Thoracic aorta (tissue), 2 donors: ENCODE measurements at places on chromosomes 16 and 17. TPM values are rescaled to one million over a fixed set of nuclear protein-coding genes. Genes with fewer than 3 reads are reported as not detected.

DNA sequence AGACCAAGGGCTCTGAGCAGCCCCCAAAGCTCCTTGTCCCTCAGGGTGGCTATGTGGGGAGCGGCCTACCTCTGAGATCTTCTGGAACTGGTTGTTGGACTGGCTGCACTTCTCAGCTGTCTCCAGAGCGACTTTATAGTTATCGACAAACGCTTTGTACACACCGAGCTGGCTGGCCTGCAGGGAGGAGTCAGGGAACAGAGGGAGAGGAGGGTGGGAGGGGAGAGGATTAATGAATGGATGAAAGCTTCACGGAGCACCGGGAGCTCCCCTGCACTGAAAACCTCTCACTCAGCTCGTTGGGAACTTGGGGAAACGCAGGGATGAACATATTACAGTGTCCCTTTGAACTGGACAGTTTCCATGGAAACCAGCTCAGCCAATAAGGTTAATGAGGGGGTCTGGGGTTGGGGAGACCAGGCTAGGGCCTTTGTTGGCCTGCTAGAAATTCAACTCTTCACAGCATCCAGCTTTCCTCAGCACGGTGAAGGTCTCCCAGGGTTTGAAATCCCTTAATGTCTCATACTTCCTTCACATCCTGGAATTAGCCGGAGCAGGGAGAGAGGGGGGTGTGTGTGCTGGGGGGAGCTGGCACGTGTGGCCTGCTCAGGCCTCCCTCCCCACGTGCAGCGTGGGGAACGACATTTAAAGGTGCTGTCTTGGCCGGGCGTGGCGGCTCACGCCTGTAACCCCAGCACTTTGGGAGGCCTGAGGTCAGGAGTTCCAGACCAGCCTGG, 86.7 kb downstream of the TIMM22 start:
- no peaks in the 10 kb centered on the region for H3K27me3 ChIP-seq
- no peak overlapping the region for H3K27ac ChIP-seq
- no peak for DNase-seq
- peaks cover 32% of the 10 kb centered on the region for H3K36me3 ChIP-seq

- H3K27me3 ChIP-seq = no peaks in the 10 kb centered on the region
- H3K36me3 ChIP-seq = peaks cover 9% of the 10 kb centered on the region
- peak overlapping the region; percentile 63 for H3K4me3 ChIP-seq
- H3K4me1 ChIP-seq = peaks cover 31% of the 10 kb centered on the region
- H3K27ac ChIP-seq = peak overlapping the region; percentile 81
Observed at GRCh38 chr17:2171702-2172076, 116.8 kb downstream of the HIC1 start.

The SERPINF2 gene
- total RNA-seq = 5.0 TPM

GRCh38 chr16:63813862-63814261, 1308.0 kb downstream of the CDH11 start:
- no peak overlapping the region for H3K4me3 ChIP-seq
- no peaks in the 10 kb centered on the region for H3K4me1 ChIP-seq

DNA sequence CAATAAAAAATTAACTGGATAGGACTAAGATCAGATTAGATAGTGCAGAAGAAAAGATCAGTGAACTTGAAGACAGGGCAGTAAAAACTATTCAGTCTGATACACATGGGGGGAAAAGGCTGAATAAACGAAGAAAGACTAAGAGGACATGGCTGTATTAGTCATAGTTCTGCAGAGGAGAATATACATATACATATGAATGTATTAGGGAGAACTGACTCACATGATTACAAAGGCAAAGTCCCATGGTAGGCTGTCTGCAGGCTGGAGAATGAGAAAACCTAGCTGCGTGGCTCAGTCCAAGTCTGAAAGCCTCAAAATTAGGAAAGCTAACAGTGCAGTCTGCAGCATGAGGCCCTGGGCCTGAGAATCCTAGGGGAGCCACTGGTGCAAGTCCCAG, 98.2 kb upstream of the GNAO1 start:
- H3K4me1 ChIP-seq = no peaks in the 10 kb centered on the region
- no peaks in the 10 kb centered on the region for H3K27me3 ChIP-seq
- no peaks in the 10 kb centered on the region for H3K36me3 ChIP-seq
- no peak overlapping the region for H3K27ac ChIP-seq

GRCh38 chr17:55273579-55274354, 9.0 kb downstream of the HLF start:
- H3K27ac ChIP-seq = peak overlapping the region; percentile 90
- H3K4me3 ChIP-seq = peak overlapping the region; percentile 54
- no peaks in the 10 kb centered on the region for H3K36me3 ChIP-seq
- H3K4me1 ChIP-seq = peaks cover 91% of the 10 kb centered on the region
- peak; percentile 62 for DNase-seq

The ABCA8 gene
- total RNA-seq = 42.0 TPM

DNA sequence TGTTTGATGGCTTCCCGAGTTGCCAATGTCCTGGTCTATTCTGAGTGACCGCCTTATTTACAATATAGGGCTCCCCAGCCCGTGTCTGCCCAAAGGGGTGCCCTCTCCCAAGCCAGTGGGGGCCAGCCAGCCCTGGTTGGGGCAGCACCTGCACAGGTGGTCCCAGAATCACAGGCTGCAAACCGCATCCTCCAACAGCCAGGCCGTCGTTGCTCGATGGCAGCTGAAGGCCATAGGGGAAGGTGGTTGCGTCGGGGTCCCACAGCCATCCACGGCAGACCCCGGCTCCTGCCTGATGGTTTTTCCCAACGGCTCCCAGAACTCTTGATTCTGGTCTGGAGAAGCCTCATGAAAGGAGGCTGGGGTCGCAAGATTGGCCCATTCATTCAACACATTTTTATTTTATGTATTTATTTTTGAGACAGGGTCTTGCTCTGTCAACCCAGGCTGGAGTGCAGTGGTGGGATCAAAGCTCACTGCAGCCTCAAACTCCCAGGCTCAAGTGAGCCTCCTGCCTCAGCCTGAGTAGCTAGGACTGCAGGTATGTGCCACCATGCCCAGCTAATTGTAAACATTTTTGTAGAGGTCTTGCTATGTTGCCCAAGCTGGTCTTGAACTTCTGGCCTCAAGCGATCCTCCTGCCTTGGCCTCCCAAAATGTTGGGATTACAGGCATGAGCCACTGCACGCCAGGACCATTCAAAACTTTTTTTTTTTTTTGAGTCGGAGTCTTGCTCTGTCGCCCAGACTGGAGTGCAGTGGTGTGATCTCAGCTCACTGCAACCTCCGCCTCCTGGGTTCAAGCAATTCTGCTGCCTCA, 79.0 kb upstream of the TOB1 start:
- no peak for DNase-seq
- peak overlapping the region; percentile 72 for H3K4me3 ChIP-seq
- no peaks in the 10 kb centered on the region for H3K36me3 ChIP-seq

DNA sequence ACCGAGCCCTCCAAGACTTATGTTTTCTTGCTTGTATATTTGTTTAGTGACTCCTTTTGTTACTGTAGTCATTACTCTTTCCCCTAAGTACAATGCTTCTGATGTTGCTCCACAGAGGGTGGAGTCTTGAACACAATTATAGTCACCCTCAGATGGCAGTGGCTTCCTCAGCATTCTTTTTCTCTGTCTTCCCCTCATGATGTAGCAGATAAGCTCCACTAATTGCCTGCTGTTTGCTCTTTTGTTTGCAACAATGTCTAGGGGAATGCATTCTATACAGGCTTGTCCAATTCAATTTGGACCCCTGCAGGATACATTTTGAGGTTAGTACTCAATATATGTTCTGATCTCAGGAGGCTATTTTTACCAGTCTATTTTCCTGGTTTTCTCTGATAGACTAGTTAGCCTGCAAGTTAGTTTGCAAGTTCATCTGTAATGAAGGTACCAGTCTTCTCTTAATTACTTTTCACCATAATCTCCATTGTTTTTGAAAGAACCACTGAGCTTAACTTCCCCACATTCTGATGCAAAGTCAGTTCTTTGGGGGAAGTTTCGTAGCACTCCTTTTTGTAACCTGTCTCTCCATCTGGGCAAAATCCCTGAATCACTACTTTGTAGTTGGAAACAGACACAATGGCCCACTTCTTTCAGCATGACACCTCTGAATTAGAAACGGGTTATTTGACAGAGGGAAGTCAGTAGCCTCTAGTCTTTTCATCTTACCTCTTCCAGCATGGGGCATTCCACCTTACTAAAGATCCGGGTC, 1509.2 kb downstream of the CDH11 start:
- H3K27me3 ChIP-seq = no peaks in the 10 kb centered on the region
- H3K27ac ChIP-seq = no peak overlapping the region
- H3K4me1 ChIP-seq = peaks cover 4% of the 10 kb centered on the region

GRCh38 chr17:43534909-43535308, 11.2 kb downstream of the ETV4 start:
- no peak overlapping the region for H3K4me3 ChIP-seq
- peaks cover 3% of the 10 kb centered on the region for H3K4me1 ChIP-seq

The CD300E gene
- total RNA-seq = 0.14 TPM

DNA sequence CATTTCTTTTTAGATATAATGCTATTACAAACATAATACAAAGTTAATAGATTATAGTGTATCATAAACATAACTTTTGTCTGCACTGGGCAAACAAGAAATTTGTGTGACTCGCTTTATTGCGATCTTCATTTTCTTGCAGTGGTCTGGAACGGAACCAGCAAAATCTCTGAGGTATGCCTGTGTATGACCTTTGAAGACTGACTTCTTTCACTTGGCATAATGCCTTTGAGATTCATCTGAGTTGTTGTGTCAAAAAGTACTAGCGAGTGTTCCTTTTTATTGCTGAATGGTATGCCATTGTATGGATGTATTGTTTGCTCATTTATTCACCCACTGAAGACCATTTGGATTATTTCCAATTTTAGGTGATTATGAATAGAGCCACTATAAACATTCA, 69.2 kb downstream of the TANC2 start:
- no peak overlapping the region for H3K4me3 ChIP-seq
- H3K27me3 ChIP-seq = no peaks in the 10 kb centered on the region
- DNase-seq = no peak

GRCh38 chr17:48215583-48216139, 108.1 kb downstream of the SNX11 start:
- H3K4me3 ChIP-seq = no peak overlapping the region
- DNase-seq = no peak
- H3K27me3 ChIP-seq = no peaks in the 10 kb centered on the region
- H3K4me1 ChIP-seq = no peaks in the 10 kb centered on the region
- H3K27ac ChIP-seq = no peak overlapping the region
- no peaks in the 10 kb centered on the region for H3K36me3 ChIP-seq

DNA sequence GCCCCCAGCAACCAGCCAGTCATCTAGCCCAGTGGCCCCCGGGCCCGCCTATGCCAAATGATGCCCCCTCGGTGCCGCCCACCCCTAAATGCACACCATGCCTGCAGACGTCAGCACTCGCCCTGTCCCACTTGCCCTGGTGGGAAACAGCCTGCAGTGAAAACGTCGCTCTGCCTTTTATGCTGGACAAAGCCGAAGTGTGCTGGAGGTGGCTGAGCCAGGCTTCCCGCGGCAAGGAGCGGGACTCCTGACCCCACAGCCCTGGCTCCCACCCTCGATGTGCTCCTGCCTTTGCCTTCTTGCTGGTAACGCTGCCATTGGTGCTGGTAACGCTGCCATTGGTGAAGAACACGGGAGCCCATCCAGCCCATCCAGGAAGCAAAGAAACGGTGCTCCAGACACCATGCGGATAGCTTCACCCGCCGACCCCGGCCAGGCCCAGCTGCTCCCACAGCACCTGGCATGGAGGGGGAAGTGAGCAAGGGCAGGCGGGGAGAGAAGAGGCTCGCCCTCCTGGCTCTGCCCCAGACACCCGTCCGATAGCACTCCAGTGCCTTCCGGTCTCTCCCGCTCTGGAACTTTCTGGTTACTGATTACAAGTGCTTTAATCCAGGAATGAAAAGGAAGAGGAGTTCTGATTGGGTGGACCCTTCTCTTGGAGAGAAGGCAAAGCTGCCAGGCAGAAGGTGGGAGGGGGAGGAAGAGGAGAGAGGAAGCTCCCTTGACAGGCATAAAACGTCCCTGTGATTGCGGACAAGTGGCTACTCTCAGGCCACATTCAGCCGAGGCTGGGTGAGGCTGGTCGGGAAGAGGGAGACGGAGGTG, 4.0 kb upstream of the BAIAP2 start:
- H3K27me3 ChIP-seq = no peaks in the 10 kb centered on the region
- H3K27ac ChIP-seq = no peak overlapping the region
- H3K4me1 ChIP-seq = peaks cover 8% of the 10 kb centered on the region
- no peak for DNase-seq
- H3K4me3 ChIP-seq = no peak overlapping the region
- no peaks in the 10 kb centered on the region for H3K36me3 ChIP-seq

DNA sequence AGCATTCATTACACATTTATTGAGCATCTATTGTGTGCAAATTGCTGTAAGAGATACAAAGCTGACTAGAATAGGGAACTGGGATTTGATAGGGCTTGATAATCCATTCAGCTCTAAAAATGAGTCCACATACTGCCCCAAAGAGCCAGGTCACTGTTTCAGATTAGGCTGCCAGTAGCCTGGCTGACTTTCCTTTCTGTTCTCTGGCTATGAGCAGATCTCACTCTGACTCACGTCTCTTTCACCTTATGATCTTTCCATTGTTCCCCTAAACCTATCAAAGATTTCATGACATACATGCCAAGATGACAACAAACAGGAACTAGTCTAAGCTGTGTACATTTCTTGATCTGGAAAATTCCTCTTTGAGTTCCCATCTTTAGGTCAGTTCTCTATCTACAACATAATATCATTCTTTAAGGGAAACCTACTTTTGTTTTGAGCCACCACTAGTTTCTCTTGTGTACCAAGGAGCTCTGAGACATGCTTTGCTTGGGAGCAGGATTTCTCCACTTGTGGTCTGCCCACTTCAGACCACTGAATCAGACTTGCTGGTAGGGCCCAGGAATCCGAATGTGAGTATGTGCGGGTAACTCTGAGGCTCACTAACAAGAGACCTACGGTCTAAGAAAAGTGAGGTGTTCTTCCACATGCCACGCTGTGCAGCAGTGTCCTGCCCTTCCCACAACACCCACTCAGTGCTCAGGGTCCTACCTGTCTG, 40.9 kb upstream of the ICAM2 start:
- H3K27ac ChIP-seq = no peak overlapping the region
- no peak for DNase-seq
- no peaks in the 10 kb centered on the region for H3K27me3 ChIP-seq
- no peak overlapping the region for H3K4me3 ChIP-seq
- H3K36me3 ChIP-seq = peaks cover 11% of the 10 kb centered on the region

DNA sequence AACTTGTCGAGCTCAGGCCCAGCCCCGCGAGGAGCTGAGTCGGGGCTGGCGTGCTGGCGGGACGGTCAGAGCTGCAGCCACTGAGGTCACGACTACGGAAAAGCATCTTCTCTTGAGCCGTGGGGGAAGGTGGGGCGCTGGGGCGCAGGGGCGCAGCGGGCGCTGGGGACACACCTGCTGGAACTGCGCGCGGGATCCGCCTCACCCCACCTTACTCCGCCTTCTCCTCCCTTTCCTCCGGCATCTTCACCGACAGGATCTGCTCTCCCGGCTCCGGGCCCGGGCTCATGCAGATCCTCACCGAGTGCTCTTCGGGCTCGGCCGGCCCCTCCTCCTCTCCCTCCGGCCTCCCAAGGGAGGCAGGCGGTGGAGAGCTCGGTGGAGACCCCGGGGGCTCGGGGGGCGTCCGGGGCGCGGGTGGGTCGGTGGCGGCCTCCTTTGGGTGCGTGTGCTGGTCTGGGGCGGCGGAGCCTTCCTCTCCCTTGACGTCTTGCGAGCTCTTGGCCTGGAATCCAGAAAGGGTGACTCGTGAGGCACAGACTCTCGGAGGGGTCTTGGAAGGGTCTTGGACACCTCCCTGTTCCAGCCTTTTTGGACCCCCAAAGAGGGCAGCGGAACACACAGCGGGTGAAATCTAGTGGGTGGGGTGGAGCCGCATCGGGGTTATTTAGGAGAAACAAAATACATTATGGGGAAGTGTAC, 81.8 kb upstream of the KIFC3 start:
- H3K4me3 ChIP-seq = peak overlapping the region; percentile 28
- H3K36me3 ChIP-seq = no peaks in the 10 kb centered on the region
- no peak overlapping the region for H3K27ac ChIP-seq
- peaks cover 7% of the 10 kb centered on the region for H3K4me1 ChIP-seq
- no peak for DNase-seq
- no peaks in the 10 kb centered on the region for H3K27me3 ChIP-seq
